ENCODE measurements at places on chromosomes 5 and 9. TPM values are rescaled to one million over a fixed set of nuclear protein-coding genes. Genes with fewer than 3 reads are reported as not detected.

MACROH2A1 gene
- 196 TPM for total RNA-seq

GAS1 gene
- not detected for total RNA-seq

SLC6A3 gene
- not detected for total RNA-seq

CTSV gene
- 0.21 TPM for total RNA-seq

PCDHGA8 gene
- total RNA-seq, result not detected

AQP7 gene
- not detected for total RNA-seq

PRRC1 gene
- total RNA-seq, result 35.8 TPM

OLFML2A gene
- total RNA-seq, result 0.27 TPM

PCDHGC5 gene
- 0.87 TPM for total RNA-seq

GRXCR2 gene
- not detected for total RNA-seq

GHR gene
- total RNA-seq, result 0.32 TPM

PCDHGA7 gene
- 0.18 TPM for total RNA-seq

Data from GM12878 (cell line).